Testis (tissue), 5 donors: ENCODE measurements at places on chromosomes 13 and 19. TPM values are rescaled to one million over a fixed set of nuclear protein-coding genes. Genes with fewer than 3 reads are reported as not detected.

The CILP2 gene
- polyA plus RNA-seq = 10.0 TPM

The ZNF98 gene
- polyA plus RNA-seq = 7.7 TPM

The ZNF575 gene
- polyA plus RNA-seq = 2.4 TPM

The IER2 gene
- 23.3 TPM for polyA plus RNA-seq

DNA sequence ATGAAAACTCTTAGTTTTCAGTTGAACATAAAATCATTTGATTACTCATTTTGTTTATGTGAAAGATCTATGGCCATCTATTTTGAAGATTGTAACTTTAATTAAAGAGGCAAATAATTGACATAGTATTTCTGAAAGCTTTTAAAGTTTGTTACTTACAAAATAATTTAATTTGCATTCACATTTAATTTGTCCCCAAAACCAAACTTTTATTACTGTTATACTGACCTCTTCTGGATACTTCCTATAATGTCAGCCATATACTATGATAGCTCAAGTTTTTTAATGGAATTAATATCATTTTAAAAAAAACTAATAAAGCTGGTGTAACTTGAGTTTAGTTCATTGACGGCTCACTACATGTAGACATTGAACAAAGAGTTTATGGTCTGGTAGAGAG, 4.9 kb upstream of the SGCG start:
- no peaks in the 10 kb centered on the region for H3K27me3 ChIP-seq
- no peaks in the 10 kb centered on the region for H3K4me1 ChIP-seq
- H3K36me3 ChIP-seq = no peaks in the 10 kb centered on the region
- H3K4me3 ChIP-seq = no peak overlapping the region
- no peak overlapping the region for H3K27ac ChIP-seq
- DNase-seq = no peak

- H3K4me3 ChIP-seq = no peak overlapping the region
- H3K27me3 ChIP-seq = no peaks in the 10 kb centered on the region
- peak; percentile 82 for DNase-seq
- no peaks in the 10 kb centered on the region for H3K36me3 ChIP-seq
- peaks cover 18% of the 10 kb centered on the region for H3K4me1 ChIP-seq
Observed at GRCh38 chr19:49570138-49570856, 10.1 kb downstream of the NOSIP start.

DNA sequence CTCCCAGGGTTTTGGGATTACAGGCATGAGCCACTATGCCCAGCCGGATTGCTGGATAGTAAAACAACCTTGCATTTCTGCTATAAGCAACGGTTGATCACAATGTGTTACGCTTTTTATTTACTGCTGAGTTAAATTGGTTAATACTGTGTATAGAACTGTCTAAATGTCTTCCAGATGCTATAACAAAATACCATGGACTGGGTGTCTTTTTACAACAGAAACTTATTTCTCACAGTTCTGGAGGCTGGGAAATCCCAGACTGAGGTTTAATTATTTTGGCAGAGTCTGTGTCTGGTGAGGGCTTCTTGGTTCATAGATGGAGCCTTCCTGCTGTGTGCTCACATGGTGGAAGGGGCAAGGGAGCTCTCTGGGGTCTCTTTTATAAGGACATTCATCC, 65.5 kb downstream of the ING1 start:
- no peaks in the 10 kb centered on the region for H3K27me3 ChIP-seq
- no peaks in the 10 kb centered on the region for H3K36me3 ChIP-seq
- H3K27ac ChIP-seq = no peak overlapping the region
- DNase-seq = no peak
- H3K4me3 ChIP-seq = no peak overlapping the region
- H3K4me1 ChIP-seq = no peaks in the 10 kb centered on the region

DNA sequence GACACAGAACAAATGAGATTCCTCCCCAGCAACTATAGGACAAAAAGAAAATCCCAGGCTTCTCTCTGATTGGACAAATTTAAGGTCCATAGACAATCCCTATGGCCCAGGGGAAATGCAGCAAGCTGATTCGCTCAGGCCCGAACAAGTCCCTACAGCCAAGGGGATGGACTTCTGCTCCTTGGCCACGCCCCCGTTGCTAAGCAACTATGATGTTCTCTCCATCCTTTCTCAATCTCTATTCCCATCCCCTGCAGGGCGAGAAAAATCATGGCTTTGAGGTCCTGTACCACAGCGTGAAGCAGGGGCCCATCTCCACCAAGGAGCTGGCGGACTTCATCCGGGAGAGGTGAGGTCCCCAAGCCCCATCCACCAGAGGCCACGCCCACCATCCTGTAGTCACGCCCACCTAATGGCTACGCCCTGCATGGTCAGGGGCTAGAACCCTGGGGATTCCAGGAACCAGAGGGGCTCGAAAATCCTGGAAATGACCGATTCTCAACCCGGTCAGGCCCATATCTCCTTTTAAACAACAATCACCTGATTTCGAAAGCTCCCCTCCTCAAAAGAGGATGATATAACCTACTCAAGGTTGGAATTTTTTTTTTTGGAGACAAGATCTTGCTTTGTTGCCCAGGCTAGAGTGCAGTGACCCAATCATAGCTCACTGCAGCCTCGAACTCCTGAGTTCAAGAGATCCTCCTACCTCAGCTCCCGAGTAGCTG, 11.4 kb downstream of the FCHO1 start:
- no peak overlapping the region for H3K4me3 ChIP-seq
- no peaks in the 10 kb centered on the region for H3K36me3 ChIP-seq
- H3K4me1 ChIP-seq = peaks cover 7% of the 10 kb centered on the region
- no peaks in the 10 kb centered on the region for H3K27me3 ChIP-seq
- H3K27ac ChIP-seq = no peak overlapping the region

GRCh38 chr13:26872525-26873385, 112.2 kb upstream of the GPR12 start:
- no peak overlapping the region for H3K27ac ChIP-seq
- no peaks in the 10 kb centered on the region for H3K27me3 ChIP-seq
- H3K4me3 ChIP-seq = peak overlapping the region; percentile 6
- no peaks in the 10 kb centered on the region for H3K36me3 ChIP-seq
- no peaks in the 10 kb centered on the region for H3K4me1 ChIP-seq
- peak; percentile 88 for DNase-seq

DNA sequence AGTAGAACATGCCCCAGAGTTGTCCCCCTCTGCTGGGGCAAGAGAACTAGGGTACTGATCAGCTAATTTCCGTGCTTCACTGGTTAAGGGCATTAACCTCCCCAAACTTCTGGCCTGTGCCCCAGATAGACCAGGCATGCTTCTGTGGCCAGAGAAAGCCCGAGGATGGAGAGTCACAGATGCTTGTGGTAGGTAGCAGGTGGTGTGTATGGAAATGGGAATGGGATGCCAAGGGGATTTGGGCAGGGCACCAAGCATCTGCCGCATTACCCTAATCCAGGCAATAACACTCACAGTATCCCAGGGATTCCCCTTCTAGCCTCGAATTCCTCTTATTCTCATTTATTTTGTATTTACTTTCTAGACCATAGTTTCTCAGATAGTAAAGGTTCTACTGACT, 124.8 kb upstream of the KLF12 start:
- H3K27me3 ChIP-seq = no peaks in the 10 kb centered on the region
- no peaks in the 10 kb centered on the region for H3K36me3 ChIP-seq
- DNase-seq = no peak

DNA sequence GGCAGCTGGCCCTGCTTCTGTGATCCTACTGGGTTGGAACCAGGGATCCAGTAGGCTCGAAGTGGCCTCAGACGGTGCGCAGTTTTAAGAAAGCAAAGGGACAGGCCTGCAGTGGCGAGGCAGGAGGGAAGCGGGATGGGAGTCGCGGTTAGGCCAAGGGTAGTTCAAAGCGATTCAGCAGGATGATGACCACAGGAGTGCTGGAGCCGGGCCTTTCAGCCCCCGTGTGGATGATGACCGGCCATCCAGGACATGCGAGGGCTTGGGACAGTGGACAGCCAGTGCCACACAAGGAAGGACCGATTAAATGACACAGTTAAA, 854 bp downstream of the RNASEH2B start:
- no peaks in the 10 kb centered on the region for H3K27me3 ChIP-seq
- H3K4me3 ChIP-seq = peak overlapping the region; percentile 70
- peaks cover 23% of the 10 kb centered on the region for H3K4me1 ChIP-seq
- peak overlapping the region; percentile 77 for H3K27ac ChIP-seq
- H3K36me3 ChIP-seq = no peaks in the 10 kb centered on the region

DNA sequence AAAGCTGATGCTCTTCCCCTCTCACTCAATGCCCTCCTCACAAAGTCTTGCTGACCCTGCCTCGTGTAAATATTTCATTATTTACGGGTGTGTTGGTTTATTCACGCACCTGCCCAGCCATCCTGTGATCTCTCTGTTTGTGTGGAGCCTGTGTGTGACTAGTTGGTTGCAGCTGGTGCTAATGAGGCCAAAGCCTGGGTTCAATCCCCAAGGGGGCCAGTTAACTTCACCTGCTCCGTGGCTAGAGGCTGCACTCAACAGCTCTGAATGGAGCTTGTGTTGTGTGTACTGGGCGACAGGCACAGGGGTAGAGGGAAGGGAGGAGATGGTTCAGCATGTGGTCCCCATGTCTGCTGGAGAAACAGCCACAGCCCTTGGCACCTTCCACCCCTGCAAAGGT, 109.5 kb downstream of the DNAJC15 start:
- no peaks in the 10 kb centered on the region for H3K27me3 ChIP-seq
- H3K4me3 ChIP-seq = no peak overlapping the region
- DNase-seq = no peak
- no peak overlapping the region for H3K27ac ChIP-seq

GRCh38 chr19:21314676-21315075, 14.5 kb downstream of the ZNF708 start:
- DNase-seq = no peak
- H3K4me3 ChIP-seq = no peak overlapping the region
- no peaks in the 10 kb centered on the region for H3K27me3 ChIP-seq
- no peaks in the 10 kb centered on the region for H3K36me3 ChIP-seq
- H3K4me1 ChIP-seq = no peaks in the 10 kb centered on the region
- H3K27ac ChIP-seq = no peak overlapping the region

DNA sequence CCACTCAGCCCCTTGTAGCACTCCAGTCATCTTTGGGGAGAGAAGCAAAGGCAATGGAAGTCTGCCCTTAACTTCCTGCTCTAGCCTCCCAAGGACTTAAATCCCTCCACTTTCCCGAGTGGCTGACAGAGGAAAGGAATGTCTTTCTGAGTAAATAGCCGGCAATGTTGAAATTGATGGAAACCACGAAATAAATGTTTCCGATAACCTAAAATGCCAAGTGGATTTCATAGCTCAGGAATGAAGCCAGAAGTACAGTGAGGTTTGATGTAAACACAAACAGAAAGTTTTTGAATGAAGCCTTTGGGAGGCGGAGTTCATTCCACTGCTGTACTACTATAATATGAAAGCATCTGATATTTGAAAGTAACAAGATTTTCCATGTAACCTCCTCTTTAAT, 14.0 kb upstream of the TBC1D4 start:
- no peaks in the 10 kb centered on the region for H3K36me3 ChIP-seq
- H3K4me3 ChIP-seq = no peak overlapping the region
- no peak for DNase-seq
- H3K4me1 ChIP-seq = no peaks in the 10 kb centered on the region

GRCh38 chr13:26220575-26220974, 1.5 kb downstream of the RNF6 start:
- H3K27me3 ChIP-seq = no peaks in the 10 kb centered on the region
- no peak overlapping the region for H3K4me3 ChIP-seq
- peaks cover 8% of the 10 kb centered on the region for H3K4me1 ChIP-seq
- DNase-seq = no peak
- no peaks in the 10 kb centered on the region for H3K36me3 ChIP-seq

DNA sequence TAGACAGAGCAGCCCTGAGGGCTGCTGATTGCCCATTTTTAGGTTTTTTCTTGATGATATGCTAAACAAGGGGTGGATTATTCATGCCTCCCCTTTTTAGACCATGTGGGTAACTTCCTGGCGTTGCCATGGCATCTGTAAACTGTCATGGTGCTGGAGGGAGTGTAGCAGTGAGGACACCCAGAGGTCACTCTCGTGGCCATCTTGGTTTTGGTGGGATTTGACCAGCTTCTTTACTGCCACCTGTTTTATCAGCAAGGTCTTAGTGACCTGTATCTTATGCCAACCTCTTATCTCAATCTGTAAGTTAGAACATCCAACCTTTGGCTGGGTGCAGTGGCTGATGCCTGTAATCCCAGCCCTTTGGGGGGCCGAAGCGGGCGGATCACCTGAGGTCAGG, 148.0 kb downstream of the PTPRS start:
- no peak overlapping the region for H3K27ac ChIP-seq
- H3K4me3 ChIP-seq = no peak overlapping the region
- no peak for DNase-seq
- H3K36me3 ChIP-seq = no peaks in the 10 kb centered on the region
- no peaks in the 10 kb centered on the region for H3K27me3 ChIP-seq

GRCh38 chr13:21106089-21106488, 44.7 kb upstream of the LATS2 start:
- H3K36me3 ChIP-seq = no peaks in the 10 kb centered on the region
- H3K27me3 ChIP-seq = no peaks in the 10 kb centered on the region
- no peak for DNase-seq
- H3K27ac ChIP-seq = no peak overlapping the region
- no peaks in the 10 kb centered on the region for H3K4me1 ChIP-seq

GRCh38 chr13:55963934-55964333, 1176.8 kb upstream of the PRR20A start:
- no peaks in the 10 kb centered on the region for H3K36me3 ChIP-seq
- no peaks in the 10 kb centered on the region for H3K4me1 ChIP-seq
- DNase-seq = no peak
- H3K4me3 ChIP-seq = no peak overlapping the region
- H3K27ac ChIP-seq = no peak overlapping the region

- no peak overlapping the region for H3K27ac ChIP-seq
- no peaks in the 10 kb centered on the region for H3K36me3 ChIP-seq
- no peaks in the 10 kb centered on the region for H3K27me3 ChIP-seq
- H3K4me3 ChIP-seq = no peak overlapping the region
Observed at GRCh38 chr19:19342086-19343015, 21.7 kb downstream of the MAU2 start.

DNA sequence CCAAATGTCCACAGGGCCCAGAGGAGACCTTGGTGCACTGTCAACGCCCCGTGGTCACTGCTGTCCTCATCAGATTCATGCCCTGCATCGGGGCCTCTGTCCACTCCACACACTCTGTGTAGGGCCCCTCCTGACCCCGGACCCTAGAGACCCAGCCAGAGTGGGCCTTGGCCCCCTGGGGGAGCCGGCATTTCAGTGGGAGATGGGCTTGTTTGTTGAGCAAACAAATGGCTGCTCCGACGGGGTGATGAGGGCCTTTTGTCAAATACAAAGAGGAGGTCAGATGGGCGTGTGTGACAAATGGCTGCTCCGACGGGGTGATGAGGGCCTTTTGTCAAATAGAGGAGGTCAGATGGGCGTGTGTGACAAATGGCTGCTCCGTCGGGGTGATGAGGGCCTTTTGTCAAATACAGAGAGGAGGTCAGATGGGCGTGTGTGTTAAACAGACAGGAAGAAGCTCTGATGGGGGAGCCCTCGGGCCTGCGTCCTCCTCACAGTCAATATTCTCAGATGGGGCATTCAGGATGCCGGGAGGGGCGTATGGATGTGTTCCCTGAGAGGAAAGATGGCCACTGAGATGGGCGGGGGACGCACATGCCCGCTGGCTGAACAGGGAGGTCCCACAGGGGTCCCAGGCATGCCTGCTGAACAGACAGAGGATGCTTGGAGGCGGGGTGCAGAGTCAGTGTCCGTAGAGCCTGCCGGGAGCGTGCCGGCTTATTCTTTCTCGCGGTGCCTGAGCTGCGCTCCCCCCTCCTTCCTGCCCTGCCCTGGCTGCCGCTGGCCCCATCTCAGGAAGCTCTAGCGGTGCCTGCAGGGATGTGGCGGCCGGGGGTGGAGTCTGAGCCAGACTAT, 36.3 kb downstream of the SMIM24 start:
- H3K4me1 ChIP-seq = peaks cover 8% of the 10 kb centered on the region
- H3K4me3 ChIP-seq = no peak overlapping the region
- DNase-seq = peak; percentile 57
- no peaks in the 10 kb centered on the region for H3K27me3 ChIP-seq
- H3K27ac ChIP-seq = peak overlapping the region; percentile 45
- no peaks in the 10 kb centered on the region for H3K36me3 ChIP-seq
